HL-60 (cell line): ENCODE measurements at places on chromosomes 2 and 18.
A peak's percentile ranks its signal among the peaks of the same experiment; 100 is the strongest.

- no peak for DNase-seq
Observed at GRCh38 chr2:119291588-119292167, 68.0 kb downstream of the STEAP3 start.

DNA sequence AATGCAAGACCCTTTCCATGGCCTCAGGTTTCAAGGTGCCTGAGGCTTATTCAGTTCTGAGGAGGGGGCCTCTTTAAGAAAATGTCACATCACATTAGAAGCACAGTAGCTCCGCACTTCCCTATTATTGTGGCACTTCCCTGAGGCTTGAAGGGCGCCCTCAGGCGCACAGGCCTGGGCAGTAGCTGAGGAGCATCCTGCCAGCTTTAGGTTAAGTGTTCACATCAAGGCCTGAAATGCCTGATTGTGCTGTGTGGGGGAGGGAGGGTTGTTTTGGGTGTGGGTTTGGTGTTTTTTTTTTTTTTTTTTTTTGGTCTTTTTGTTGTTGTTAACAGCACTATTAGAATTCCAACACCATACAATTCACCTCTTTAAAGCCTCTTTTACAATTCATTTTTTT is 107.9 kb downstream of the CABLES1 start:
- DNase-seq, result no peak

DNA sequence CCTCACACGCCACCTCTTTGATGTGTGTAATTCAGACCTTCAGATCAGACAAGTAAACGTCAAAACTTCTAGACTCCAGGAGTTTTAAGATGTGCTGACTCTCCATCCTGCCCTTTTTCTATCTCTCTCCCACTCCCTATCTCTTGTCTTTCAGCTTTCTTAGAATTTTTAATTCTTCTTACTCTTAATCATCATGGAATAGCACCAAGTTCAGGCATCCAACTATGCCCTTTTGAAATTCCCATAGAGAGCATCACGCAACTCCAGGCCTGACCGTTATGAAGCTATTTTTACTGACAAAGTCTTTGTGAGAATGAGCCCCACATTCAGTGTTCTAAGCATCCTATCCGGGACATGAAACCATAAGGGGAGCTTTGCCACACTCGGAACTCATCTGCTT is 62.6 kb downstream of the CTAGE1 start:
- DNase-seq, result no peak

GRCh38 chr2:45709137-45709536 is 57.7 kb downstream of the PRKCE start:
- DNase-seq, result no peak

DNA sequence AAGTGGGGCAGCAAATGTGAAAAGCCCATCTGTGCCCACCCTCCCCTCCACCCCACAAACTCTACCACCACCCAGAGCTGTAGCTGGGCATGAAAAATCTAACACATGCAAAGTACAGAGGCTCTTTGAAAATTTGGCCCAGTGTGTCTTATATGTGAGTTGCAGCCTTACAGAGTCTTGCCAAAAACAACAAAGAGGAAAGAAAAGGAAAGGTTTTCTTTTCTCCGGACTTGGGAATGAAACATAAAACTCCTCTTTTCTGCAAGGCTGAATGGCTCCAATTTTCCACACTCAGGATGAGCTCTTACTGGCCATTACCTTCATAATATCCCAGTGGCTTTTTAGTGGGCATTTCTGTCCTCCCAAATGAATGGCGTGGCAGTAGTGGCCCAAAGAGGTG is 27.9 kb upstream of the POU3F3 start:
- DNase-seq, result no peak

GRCh38 chr2:118565301-118565700 is 282.1 kb downstream of the EN1 start:
- no peak for DNase-seq

DNA sequence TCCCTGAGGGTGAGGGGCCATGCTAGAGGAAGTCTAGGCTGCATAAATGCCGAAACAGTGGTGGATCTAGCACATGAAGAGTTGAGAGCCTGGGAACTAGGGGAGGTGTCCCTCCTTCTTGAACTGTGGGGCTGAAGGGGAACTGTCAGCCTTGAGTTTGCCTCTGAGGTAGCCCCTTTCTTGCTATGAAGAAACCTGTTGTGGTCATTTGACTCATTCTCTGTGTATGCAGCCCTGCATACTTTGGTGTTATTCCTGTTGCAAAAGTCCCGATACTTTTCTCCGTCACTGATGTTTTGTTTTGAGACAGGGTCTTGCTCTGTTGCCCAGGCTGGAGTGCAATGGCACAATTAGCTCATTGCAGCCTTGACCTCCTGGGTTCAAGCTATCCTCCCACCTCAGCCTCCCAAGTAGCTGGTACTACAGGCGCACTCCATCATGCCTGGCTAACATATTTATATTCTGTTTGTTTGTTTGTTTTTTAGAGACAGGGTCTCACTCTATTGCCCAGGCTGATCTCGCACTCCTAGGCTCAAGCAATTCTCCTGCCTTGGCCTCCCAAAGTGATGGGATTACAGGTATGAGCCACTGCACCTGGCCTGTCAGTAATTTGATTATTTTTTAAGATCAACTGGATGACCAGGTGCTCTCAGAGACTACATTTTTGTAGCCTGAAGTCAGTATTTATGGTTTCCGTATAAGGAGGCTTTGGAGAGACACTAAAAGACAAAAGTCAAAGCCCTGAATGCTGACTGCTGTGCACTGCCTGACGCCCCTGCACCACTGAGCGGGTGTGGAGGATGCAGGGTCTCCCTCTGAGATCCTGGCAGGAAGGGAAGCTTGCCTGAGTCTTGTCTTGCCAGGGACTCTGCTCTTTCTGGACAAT is 126.0 kb upstream of the MSH6 start:
- DNase-seq, result no peak

GRCh38 chr2:8543060-8543382 is 138.8 kb upstream of the ID2 start:
- no peak for DNase-seq

DNA sequence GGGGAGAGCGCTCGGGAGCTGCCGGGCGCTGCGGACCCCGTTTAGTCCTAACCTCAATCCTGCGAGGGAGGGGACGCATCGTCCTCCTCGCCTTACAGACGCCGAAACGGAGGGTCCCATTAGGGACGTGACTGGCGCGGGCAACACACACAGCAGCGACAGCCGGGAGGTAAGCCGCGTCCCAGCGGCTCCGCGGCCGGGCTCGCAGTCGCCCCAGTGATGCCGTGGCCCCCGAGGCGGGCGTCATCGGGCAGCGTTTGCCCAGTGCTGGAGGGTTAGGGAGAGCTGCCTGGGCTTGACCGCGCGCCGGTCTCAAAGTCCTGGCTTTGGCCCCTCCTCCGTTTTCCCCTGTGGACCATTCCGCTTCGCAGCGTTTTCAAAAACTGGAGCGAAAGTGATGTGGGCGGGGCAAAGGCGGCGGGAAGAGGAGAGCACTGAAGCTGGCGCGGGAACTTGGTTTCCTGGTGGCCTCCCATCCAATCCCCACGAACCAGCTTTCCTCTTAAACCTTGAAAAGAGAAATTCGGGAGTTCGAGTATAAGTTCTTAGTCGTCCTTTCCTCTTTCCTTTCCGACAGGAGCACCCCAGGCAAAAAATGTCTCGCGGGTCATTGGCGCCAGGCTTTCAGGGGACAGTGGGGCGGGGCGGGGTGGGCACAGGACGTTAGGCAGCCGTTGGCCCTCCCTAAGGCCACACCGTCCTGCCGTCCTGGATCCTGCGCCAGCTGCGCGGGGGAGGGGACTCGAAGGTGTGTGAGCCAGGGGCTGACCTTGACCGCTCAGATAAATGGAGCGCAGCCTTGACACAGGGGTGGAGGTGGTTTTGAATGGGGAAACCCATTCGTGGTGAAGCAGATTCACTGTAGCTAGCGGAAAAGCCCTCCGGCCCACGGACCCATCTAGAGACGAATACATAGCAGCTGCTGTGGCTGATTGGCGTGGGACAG is 821 bp downstream of the TYMS start:
- peak; percentile 77 for DNase-seq

DNA sequence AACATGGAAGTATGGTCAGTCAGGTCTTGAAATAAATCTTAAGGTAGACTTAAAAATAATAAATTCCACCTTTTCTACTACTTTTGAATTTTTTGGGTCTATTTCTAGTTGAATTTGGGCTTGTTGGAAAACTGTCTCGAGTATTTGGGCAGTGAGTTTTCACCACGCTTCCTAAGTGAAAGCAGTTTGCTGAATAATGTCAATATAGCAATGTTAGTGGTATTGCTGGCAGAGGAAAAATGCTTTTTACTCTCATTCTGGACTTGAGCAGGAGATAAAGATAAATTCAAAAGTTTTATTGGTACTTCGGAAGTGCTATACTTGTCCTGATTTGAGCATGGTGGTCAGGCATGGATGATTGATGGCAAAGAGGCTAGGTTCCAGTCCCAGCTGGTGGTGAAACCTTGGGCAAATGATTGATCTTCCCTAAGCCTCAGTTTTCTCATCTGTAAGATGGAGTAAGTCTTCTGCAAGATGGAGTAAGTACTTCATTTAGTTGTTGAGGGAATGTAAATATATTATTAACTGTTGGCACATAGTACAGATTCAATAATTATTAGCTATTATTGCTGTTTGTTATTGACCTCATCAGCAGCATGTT is 503.5 kb upstream of the ZEB2 start:
- no peak for DNase-seq

DNA sequence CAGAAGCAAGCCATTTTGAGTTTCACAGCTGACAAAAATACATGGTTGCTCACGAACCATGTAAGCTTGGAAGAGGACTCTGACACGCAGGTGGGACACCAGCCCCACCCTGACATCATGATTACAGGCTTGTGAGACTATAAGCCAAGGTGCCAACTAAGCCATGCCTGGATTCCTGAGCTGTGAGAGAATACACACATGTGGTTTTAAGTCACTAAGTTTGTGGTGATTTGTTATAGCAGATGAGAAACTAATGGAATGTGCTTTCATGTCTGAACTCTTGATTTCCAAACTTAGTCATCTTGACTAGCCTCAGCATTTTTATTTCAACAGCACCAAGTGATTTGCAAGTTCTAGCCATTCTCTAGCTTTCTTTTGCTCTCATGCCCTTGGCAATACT is 676.1 kb upstream of the CELF4 start:
- no peak for DNase-seq

- DNase-seq, result no peak
Observed at GRCh38 chr2:234451242-234451641, 45.6 kb downstream of the ARL4C start.

GRCh38 chr2:50452056-50452455 is 579.9 kb downstream of the NRXN1 start:
- DNase-seq, result no peak

DNA sequence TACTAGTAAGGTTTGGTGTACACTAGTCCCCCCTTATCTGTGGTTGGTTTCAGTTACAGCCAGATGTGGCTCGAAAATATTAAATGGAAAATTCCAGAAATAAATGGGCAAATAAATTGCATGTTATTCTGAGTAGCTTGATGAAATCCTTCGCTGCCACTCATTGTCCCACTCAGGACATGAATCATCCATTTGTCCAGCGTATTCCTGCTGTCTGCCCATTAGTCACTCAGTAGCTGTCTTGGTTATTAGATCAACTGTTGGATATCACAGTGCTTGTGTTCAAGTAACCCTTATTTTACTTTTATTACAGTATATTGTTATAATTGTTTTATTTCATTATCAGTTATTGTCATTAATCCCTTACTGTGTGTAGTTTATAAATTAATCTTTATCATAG is 21.7 kb downstream of the ZDBF2 start:
- DNase-seq, result no peak

- no peak for DNase-seq
Observed at GRCh38 chr2:148667113-148667836, 22.7 kb downstream of the EPC2 start.

GRCh38 chr2:241635756-241636155 is 1.2 kb downstream of the THAP4 start:
- peak; percentile 25 for DNase-seq

DNA sequence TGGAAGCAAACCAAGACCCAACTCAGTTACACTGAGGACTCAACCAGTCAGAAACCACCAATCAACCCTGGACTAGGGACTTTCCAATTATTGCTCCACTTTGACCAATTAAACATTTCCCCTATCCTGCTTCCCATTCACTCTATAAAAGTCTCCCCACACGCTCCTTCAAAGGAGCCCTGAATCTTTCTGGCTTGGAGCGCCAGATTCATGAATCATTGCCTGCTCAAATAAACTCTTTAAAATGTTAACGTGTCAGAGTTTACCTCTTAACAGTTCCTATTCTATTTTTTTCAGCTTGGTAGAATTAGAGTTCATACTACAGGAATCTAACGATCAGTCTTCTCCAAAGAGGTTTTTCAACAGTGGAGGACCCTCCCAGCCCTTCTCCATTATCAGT is 20.7 kb upstream of the SULT1C2 start:
- DNase-seq, result no peak

DNA sequence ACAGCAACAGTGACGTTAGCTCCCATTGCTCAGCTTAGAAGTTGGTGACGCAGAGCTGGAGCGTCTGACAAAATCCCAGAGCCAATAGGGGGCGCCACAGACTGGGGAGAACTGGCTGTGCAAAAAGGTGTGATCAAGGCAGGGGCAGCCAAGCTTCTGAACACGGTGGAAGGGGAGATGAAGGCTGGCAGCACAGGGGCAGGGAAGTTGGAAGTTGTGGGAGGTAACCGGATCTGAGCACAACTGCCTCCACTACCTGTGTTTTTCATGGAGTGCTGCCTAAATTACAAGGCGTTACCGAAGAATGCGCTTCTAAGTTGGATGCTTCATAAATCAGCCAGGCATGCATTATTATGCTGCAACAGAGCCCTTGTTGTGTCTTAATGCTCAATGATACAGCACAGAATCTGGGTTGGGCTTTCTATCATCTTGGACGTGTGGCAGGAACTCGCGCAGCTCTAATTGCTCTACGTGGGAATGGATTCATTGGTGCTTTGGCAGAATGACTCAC is 370.0 kb downstream of the SLC4A3 start:
- no peak for DNase-seq

DNA sequence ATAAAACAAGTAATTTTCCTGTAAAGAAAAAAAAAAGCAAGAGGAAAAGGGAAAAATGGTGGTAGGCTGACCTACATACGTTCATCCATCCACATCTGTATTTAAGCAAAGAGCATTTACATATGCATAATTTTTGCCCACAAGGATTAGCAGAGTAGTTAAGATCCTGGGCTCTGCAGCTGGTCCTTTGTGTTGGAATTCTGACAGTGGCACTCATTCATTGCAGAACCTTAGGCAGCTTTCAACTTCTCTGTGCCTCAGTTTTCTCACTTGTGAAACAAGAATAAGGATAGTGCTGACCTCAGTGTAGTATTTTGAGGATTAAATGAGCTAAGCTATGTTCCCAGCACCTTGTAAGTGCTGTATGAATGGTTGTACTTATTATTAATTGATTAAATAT is 211.3 kb downstream of the ARL4C start:
- no peak for DNase-seq
